ENCODE measurements at places on chromosomes 11 and 22. TPM values are rescaled to one million over a fixed set of nuclear protein-coding genes. Genes with fewer than 3 reads are reported as not detected.

DNA sequence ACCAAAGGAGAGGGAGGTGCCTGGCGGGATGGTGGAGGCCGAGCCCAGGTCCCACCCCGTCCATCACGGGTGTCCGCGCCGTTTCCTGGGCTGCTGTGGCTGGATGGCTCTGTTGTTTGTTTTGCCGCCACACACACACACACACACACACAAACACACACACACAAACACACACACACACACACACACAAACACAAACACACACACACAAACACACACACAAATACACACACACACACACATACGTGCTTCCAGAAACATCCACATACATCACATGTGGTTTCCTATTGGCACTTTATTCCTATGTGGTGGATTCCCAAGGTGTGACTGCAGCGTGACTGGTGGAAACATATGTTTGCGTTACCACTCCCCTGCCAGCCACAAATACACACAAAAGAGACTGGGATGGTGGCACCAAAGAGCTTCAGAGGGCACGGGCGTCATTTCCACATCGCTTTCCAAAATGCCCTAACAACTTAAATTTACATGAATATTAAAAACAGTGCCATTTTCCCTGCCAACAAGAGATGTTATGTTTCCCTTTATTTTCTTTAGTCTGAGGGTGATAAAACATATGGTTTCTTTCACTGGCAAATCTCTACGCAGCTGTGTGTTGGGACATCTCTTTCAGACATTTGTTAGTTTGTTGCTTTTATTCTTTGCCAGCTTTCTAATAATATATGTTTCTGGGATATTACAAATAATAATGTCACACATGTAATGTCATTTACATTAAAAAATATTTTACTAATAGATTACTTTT, 356.8 kb downstream of the BRD1 start:
- H3K4me1 ChIP-seq, result no peaks in the 10 kb centered on the region
- H3K36me3 ChIP-seq, result no peaks in the 10 kb centered on the region

- no peak overlapping the region for H3K27ac ChIP-seq
- no peaks in the 10 kb centered on the region for H3K27me3 ChIP-seq
- no peaks in the 10 kb centered on the region for H3K36me3 ChIP-seq
- no peaks in the 10 kb centered on the region for H3K4me1 ChIP-seq
Observed at GRCh38 chr22:31561970-31562369, 65.6 kb downstream of the SFI1 start.

- no peaks in the 10 kb centered on the region for H3K36me3 ChIP-seq
- no peak overlapping the region for H3K27ac ChIP-seq
- no peaks in the 10 kb centered on the region for H3K4me1 ChIP-seq
- no peak for DNase-seq
Observed at GRCh38 chr22:16964366-16964765, 43.7 kb downstream of the GAB4 start.

DNA sequence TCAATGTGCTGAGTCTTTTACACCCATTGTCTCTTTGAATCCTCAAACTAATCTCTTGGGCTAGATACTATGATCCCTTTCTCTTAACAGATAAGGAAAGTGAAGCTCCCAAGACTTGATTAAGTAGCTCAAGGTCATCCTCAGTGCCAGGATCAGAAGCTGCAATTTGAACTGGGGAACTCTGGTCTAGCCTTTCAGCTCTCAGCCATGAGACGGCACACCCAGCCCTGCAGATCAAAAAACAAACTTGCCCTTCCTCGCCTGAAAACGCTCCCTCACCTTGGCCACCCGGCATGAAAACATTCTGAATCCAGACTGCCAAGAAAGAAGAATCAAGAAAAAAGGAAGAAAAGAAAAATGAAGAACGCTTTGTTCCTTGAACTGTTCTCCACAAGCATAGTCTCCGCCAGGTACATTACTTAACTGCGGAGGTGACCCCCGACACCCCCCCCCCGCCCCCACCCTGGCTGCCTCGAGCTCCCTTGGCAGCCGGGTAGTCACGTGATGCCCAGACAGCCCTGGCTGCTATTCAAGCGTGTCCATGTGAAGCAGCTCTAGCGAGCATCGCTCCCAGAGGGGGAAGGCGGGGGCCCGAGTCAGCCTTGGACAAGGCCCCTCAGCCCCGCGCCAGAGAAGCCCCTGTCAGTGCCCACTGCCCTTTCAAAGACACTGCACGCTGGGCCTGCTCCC, 451.2 kb downstream of the MIAT start:
- no peak overlapping the region for H3K4me3 ChIP-seq
- no peak for DNase-seq
- H3K4me1 ChIP-seq, result peaks cover 62% of the 10 kb centered on the region

GRCh38 chr11:86374586-86374985, at the start of gene CCDC81:
TSS of gene CCDC81 (plus strand) at chr11:86374887. CDS start at chr11:86375164, 277 bp downstream.
- no peak within 1 kb of the TSS for H3K27ac ChIP-seq

DNA sequence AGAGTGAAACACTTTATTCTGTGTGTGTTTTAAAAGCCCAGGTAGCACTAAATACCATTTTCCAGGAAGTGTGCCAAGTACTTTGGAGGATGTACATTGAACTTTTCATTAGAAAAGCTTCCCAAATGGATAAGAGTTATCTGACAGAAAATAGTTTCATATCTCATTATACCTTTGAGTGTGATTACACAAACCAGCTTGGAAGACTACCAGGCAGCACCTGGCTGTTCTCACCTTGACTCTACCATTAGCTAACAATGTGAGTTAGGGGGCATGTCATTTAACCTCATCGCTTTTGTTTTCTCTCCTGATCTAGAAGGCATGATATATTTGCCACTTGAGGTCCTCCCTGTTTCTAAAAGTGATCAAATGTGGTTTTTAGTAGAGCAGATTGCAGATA, 50.2 kb downstream of the GRM5 start:
- H3K36me3 ChIP-seq, result no peaks in the 10 kb centered on the region
- no peak for DNase-seq
- no peak overlapping the region for H3K27ac ChIP-seq
- H3K27me3 ChIP-seq, result no peaks in the 10 kb centered on the region
- no peak overlapping the region for H3K4me3 ChIP-seq

- no peak overlapping the region for H3K27ac ChIP-seq
- peaks cover 53% of the 10 kb centered on the region for H3K4me1 ChIP-seq
- H3K4me3 ChIP-seq, result no peak overlapping the region
- no peaks in the 10 kb centered on the region for H3K36me3 ChIP-seq
- no peak for DNase-seq
Observed at GRCh38 chr22:26553056-26553752, 36.7 kb downstream of the TPST2 start.

GRCh38 chr11:355581-356458, 13.5 kb upstream of the B4GALNT4 start:
- peak overlapping the region; percentile 98 for H3K27ac ChIP-seq
- H3K4me3 ChIP-seq, result peak overlapping the region; percentile 28
- no peaks in the 10 kb centered on the region for H3K36me3 ChIP-seq
- H3K27me3 ChIP-seq, result no peaks in the 10 kb centered on the region
- peaks cover 36% of the 10 kb centered on the region for H3K4me1 ChIP-seq

DNA sequence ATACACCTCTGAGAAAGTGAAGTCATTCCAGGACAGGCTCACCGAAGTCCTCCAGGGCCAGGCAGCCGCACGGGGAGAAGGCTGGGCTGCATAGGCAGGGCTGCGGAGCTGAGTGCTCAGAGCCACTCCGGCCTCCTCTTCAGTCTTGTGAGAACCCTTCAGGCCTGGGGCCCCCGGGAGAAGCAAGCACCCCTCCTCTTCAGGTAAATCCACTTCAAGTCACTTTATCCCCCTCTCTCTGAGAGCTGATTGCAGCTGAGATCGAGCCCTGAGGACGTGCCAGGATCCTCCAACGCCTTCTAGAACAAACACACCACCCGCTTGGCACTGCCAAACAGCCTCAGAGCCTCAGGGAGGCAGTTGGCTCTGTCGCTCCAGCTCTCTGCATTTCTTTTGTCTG, 1526.3 kb downstream of the BRD1 start:
- H3K4me3 ChIP-seq, result no peak overlapping the region
- H3K4me1 ChIP-seq, result no peaks in the 10 kb centered on the region
- no peak overlapping the region for H3K27ac ChIP-seq
- no peaks in the 10 kb centered on the region for H3K27me3 ChIP-seq
- no peaks in the 10 kb centered on the region for H3K36me3 ChIP-seq
- DNase-seq, result no peak

GRCh38 chr11:74024261-74025029, 15.6 kb upstream of the UCP3 start:
- no peaks in the 10 kb centered on the region for H3K27me3 ChIP-seq
- no peak overlapping the region for H3K4me3 ChIP-seq
- H3K27ac ChIP-seq, result no peak overlapping the region
- H3K36me3 ChIP-seq, result peaks cover 18% of the 10 kb centered on the region

DNA sequence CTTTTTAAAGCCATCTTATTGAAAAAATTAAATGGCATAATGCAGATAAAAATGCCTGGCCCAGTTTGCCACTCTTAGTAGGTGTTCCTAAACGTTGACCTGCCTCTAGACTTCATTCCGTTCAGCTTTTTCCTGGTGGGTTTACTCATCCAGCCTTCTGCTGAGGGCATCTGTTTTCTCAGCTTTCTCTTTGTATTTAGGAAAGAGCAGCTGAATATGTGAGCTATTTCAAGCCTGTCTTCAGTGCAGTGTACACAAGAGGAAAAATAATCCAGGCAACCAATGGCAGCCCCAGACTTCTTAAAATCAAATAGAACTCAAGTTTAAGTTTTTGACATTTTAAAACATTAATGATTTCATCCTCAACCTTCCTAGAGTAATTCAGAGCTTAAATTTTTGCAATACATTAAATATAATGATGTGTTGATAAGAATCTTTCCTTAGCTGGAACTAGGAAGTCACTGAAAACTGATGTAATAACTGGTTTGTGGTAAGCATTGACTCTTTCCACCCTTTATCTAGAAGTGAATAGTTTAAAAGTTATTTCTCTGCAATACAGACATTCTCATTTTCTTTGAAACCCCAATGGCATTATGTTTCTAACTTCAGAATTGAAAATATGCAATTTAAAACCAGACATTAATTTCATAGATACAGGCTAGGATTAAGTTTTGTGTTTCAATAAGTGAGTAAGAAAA, 165.4 kb downstream of the AASDHPPT start:
- H3K4me1 ChIP-seq, result no peaks in the 10 kb centered on the region
- no peak for DNase-seq
- H3K4me3 ChIP-seq, result no peak overlapping the region
- H3K36me3 ChIP-seq, result no peaks in the 10 kb centered on the region
- no peak overlapping the region for H3K27ac ChIP-seq

DNA sequence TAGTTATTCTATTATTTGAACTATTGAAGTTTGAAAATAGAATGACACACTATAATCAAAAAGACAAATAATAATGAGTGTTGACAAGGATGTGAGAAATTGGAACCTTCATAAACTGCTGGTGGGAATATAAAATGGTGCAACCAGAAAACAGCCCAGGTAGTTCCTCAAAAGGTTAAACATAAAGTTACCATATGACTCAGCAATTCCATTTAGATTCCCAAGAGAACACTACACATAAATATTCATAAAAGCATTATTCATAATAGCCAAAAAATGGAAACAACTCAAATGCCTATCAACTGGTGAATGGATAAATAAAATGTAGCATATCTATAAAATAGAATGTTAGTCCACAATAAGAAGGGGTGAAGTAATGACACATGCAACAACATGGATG, 21.7 kb downstream of the CCDC73 start:
- no peak overlapping the region for H3K27ac ChIP-seq
- H3K27me3 ChIP-seq, result no peaks in the 10 kb centered on the region
- no peak overlapping the region for H3K4me3 ChIP-seq
- no peaks in the 10 kb centered on the region for H3K4me1 ChIP-seq

DNA sequence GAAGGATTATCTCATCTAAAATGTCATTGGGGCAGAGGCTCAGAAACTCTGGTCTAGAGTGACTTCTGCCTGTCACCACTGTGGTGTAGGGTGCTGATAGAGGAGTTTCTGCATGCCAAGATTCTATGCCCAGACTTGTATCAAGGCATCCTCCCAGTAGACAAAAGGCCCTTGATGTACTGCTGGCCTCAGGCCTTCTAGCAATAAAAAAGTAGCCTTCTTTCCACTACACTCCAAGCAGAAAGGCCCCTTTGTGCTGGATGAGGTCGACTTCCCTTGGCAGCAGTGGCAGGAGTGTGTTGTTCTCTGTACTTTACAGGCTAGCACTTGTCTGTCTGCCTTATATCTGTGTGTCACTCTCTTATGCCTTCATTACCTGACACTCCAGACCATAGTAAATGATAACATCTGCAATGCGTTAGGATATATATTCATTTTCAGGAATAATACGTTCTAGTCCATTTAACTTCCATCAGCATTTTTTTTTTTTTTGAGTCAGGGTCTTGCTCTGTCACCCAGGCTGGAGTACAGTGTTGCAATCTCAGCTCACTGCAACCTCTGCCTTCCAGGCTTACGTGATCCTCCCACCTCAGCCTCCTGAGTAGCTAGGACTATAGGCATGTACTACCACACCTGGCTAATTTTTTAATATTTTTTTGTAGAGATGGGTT, 49.5 kb upstream of the RRM1 start:
- H3K36me3 ChIP-seq, result no peaks in the 10 kb centered on the region
- H3K4me1 ChIP-seq, result peaks cover 47% of the 10 kb centered on the region
- no peaks in the 10 kb centered on the region for H3K27me3 ChIP-seq
- H3K4me3 ChIP-seq, result no peak overlapping the region
- no peak for DNase-seq

Gene LINC01488
- total RNA-seq, result not detected

Gene MS4A10
- not detected for total RNA-seq

Gene MISFA
- not detected for total RNA-seq

Gene CCDC87
- 0.40 TPM for total RNA-seq

Gene GGA1
- total RNA-seq, result 32.2 TPM

Gene PNPLA3
- not detected for total RNA-seq

Gene POU2AF1
- 2.2 TPM for total RNA-seq

Gene GUCD1
- total RNA-seq, result 74.9 TPM

Gene PAFAH1B2
- total RNA-seq, result 64.0 TPM

Gene ANO1
- 5.1 TPM for total RNA-seq

Gene OR51V1
- total RNA-seq, result not detected

Gene OR4A47
- not detected for total RNA-seq

Gene SLC17A6
- total RNA-seq, result not detected
